ENCODE measurements at places on chromosomes 4 and X. TPM values are rescaled to one million over a fixed set of nuclear protein-coding genes. Genes with fewer than 3 reads are reported as not detected.

MAP3K15 gene
- 0.17 TPM for total RNA-seq

DNA sequence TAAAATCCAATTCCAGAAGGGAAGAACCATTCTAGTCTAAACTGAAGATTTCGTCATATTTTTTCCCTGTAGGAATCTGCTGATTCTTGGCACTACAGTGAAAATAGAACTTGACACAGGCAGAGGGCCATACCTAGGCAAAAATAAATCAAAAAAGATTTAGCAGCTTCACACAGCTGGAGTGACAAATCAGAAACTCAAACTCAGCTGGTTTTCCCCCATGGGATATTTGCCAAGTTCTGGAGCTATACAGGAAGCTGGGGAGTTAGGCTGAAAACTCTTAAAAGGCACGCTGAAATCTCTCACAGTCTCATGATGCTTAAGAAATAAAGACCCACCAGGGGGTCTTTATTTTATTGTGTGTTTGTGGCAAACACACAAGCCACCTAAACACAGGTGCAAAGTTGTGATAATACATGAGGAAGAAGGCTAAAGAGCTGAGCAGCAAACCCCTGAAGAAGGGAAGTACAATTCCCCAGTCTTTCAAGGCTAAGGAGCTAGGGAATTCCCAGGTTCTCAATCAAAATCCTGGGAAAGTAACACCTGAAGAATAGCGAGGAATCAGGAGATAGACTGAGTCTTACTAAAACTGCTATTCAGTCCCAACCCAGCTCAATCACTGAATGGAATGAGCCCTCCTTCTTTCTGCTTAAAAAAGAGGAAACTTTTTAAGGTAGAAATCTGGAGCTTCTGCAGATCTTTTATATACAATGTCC, 32.1 kb upstream of the BEND2 start:
- peak; percentile 35 for DNase-seq

- no peak for DNase-seq
Measured at GRCh38 chrX:121308276-121308805, 260.9 kb downstream of the GLUD2 start.

DNA sequence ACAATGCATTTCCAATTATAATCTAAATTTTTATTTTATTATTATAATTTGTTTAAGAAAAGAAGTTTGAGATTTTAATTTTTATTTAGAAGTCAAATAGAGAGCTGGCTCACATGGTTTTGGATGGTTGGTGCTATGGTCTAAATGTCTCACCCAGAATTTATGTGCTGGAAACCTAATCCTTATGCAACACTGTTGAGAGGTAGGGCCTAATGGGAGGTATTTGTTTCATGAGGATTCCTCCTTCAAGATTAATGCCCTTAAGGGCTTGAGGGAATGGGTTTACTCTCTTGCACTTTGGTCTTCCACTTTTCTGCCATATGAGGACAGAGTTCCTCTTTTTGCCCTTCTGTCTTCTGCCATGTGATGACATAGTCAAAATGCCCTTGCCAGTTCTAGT, 960.5 kb upstream of the IGFBP7 start:
- no peak for DNase-seq

- DNase-seq = no peak
Measured at GRCh38 chr4:141429933-141430332, 206.4 kb upstream of the IL15 start.
